ENCODE measurements at places on chromosomes 7 and 10. TPM values are rescaled to one million over a fixed set of nuclear protein-coding genes. Genes with fewer than 3 reads are reported as not detected.

GRCh38 chr7:151389768-151390597 is 19.9 kb downstream of the WDR86 start:
- no peak for DNase-seq

GRCh38 chr10:30151581-30152389 is 92.4 kb upstream of the JCAD start:
- DNase-seq: peak; percentile 1

DNA sequence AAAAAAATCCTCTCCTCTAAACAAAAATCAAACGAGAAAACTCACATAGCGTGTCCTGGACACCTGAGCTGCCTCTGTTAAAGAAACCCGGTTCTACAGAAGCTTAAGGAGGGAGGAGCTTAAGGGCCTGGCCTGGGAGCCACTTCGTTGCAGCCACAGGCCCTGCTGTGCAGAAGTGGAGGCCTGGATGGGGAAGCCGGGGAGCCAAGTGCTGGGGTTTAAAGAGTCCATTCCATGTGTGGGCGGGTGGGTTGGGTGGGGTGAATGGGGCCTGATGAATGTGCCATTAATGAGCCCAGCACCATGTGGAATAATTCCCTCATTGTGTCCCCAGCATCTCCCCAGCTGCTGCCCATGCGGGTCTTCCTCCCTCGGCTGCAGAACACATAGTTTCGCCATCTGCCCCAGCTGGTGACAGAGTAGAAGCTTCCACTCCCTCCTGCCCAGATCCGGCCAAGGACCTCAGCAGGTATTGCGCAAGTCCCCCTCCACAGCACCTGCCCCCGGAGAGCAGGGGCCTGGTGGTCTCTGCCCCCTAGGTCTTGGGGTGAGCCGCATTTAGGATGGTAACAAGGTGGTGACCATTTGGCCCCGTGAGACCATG is 127.8 kb upstream of the BTBD16 start:
- no peak for DNase-seq

- DNase-seq: no peak
Observed at GRCh38 chr7:157766098-157766497, 429.3 kb downstream of the DNAJB6 start.

DNA sequence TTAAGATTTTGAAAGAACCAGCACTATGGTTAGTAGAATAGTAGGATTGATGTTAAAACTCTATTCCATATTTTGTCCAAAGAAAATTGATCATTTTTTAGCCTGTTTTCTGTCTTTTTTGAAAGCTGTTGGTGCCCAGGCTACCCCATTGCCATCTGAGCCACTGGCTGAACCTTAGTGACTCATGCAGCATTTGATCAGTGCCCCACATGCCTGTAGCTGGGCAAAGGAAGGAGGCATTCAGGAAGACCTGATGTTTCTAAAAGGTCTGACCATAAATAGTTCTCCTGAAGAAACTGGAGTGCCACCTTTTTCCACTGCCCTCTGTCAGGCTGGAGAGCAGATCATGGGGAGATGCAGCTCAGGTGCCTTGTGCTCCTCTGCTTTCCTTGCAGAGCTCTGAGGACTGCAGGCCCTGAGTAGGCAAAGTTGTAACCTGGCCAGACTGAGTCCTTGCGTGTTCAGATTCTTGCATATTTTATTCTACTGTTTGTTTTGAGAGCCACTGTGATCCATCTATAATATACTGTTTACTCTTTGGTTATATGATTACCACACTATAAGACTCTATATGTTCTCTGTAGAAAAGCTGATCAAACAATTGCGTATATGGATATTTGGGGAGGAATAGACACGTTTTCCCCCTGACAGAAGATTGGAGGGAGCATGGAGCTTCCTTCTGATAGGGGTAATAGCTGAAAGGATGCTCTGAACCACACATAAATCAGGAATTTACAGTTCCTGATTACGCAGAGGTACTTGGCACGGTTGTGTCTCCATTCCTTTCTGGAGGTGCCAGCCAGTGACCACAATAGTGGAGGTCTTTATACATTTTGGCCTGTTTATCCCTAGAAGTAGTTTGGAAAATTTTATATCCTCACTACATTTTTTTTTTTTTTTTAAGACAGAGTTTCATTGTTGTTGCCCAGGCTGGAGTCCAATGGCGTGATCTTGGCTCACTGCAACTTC is 48.9 kb upstream of the GJD4 start:
- DNase-seq: no peak

- no peak for DNase-seq
Observed at GRCh38 chr7:71972534-71972933, 439.6 kb downstream of the CALN1 start.

DNA sequence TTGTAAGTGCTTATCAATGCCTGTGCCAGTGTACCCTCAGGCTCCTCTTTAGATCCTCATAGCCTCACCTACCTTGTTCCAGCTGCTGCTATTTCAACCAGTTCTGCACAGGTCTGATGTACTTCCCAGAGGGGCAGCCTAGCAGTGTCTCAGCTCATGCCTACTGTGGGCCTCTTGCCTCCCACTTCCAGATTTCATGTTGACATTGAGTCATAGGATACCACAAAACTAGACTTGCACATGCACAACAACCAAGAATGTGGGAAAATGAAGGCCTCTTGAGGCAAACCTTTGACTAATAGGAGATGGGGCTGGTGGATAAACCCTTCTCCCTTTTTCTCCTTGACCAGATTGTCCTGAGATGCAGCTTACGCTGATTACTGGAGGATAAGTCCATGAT is 31.0 kb downstream of the PON3 start:
- no peak for DNase-seq

GRCh38 chr10:25029519-25029918 is 13.1 kb downstream of the THNSL1 start:
- DNase-seq: no peak

DNA sequence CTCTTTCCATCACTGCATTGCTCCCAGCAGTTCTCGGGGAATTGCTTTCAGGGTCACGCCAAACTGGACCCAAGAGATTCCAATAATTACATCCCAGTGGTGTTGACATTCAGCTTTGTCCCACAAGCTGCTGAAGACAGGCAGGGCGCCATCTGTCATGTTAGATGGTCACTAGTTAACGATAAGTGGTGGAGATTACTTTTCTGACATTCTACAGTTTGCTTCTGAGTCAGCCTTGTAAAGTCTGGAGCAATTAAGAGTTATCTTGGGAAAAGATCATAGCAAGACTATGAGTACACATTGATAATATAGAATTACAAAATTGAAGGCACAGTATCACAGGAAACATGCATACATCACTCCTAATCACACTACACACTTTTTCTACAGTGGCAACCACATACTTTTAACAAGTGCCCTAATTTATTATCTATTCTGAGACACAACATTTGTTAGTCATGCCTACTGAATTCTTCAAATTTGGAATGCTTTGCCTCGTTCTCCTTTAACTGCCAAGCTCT is 41.9 kb downstream of the SEMA3C start:
- DNase-seq: no peak

GRCh38 chr7:23167691-23168090 is 14.2 kb upstream of the NUP42 start:
- DNase-seq: no peak

DNA sequence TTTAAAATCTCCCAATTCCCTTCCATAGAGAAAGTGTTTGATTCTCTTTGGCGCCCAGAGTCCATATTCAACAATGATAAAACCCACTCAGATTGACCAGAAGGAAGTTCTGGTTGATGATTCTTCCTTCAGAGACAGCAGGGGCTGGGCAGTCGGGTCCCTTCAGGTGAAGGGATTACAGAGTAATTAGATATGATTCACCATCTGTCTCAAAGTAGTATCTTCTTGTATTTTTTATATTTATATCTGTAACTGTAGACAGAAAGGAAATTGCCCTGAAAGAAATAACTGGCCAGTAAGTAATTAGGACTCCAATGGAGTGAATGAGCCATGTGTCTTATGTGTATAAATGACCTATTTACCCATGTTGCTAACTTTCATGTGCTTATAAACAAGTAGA is 156.0 kb downstream of the PLCE1 start:
- no peak for DNase-seq

- no peak for DNase-seq
Observed at GRCh38 chr10:120607710-120608703, 151.0 kb downstream of the PLPP4 start.

- no peak for DNase-seq
Observed at GRCh38 chr7:70486977-70487376, 645.0 kb upstream of the GALNT17 start.

DNA sequence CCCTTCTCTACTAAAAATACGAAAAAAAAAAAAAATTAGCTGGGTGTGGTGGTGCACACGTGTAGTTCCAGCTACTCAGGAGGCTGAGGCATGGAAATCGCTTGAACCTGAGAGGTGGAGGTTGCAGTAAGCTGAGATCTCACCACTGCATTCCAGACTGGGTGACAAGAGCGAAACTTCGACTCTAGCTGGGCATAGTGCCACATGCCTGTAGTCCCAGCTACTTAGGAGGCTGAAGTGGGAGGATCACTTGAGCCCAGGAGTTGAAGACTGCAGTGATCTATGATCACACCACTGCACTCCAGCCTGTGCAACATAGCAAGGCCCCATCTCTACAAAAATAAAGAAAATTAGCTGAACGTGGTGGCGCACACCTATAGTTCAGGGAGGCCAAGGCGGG is 1.2 kb upstream of the SPACDR start:
- DNase-seq: no peak

DNA sequence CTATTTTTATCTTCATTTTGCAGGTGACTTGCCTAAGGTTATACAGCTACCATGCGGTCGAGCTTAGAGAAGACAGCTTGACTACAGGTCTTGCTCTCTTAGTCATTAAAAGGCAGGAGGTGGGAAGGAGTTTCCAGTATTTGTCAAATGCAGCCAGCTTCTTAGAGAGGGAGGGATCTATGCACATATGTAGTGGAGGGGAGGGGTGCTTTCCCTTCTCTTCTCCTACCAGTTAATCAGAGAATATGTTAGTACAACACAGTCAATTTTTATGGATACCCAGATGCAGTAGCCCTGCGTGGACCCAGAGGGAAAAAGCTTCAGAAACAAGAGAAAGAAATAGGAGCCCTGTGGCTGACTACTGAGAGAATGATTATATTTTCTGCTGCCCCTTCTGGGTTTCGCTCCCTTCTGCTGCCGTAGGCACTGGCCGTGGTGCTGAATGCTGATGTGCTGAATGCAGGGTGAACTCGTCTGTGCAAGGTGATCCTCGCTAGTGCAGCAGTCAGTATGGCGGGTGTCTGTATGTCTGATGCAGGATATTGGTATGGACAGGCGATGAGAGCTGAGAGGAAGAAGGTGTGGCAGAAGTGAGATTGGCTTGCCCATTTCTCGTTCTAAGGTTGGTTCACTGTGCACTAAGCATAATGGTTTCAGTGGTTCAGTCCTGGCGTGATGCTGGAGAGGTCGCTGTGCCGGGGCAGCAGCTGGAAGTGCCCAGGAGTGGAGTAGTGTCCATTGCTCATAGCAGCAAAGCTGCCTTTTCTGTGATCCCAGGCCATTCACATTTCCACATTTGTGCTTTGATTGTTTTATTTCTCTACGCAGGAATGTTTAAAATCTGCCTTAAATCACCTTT is 189.2 kb upstream of the PODXL start:
- no peak for DNase-seq

- no peak for DNase-seq
Observed at GRCh38 chr7:44128721-44129582, 5.6 kb upstream of the POLD2 start.

- no peak for DNase-seq
Observed at GRCh38 chr10:32190890-32191491, 134.8 kb upstream of the KIF5B start.

DNA sequence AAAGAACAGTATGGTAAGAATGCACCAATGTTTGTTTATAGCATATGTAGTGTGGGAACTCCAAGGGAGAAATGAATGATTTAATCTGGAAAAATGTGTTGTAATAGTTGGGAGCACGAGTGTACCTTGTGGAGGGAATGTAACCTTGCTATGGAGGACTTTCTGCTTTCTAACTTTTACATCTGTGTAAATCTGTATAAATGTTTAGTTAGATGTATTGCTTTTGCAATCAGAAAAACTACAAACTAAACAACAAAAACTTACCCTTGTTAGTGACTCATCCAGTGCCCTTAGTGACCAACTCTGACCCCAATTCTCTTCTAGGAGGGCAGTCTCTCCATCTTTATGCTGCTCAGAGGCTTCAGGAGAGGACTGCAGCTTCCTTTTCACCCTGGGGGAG is 89.3 kb downstream of the CCNY start:
- DNase-seq: no peak

DNA sequence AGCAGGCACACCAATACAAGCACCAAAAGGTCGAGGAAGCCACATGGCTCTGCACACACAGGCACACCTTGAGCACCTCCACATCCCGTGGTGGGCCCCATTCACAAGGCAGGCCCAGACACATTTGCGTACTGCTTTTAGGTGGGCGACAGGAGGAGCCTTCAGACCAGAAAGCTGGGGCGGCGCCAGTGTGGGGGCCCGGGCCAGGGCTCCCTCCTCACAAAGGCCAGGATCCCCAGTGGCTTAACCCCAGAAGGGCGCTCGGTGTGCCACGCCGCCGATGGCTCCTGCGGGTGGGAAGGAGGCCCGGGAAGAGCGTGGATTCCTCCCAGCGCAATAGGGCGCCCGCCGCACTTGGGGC is 2.8 kb upstream of the SMARCD3 start:
- DNase-seq: no peak

PLA2G12B gene
- not detected for total RNA-seq

POU6F2 gene
- not detected for total RNA-seq

RNF32 gene
- 3.5 TPM for total RNA-seq

ATAD1 gene
- total RNA-seq: 62.0 TPM

TMEM176A gene
- total RNA-seq: 0.39 TPM

ANXA8L1 gene
- total RNA-seq: 0.26 TPM

HOXA4 gene
- total RNA-seq: 0.39 TPM

CHAT gene
- total RNA-seq: not detected

STAG3 gene
- 1.7 TPM for total RNA-seq

CLDN4 gene
- total RNA-seq: 295 TPM

VPS37D gene
- 4.4 TPM for total RNA-seq

PTPN20 gene
- total RNA-seq: 9.5 TPM
